ENCODE measurements at places on chromosomes 3 and 15. TPM values are rescaled to one million over a fixed set of nuclear protein-coding genes. Genes with fewer than 3 reads are reported as not detected.

Gene GOLGA6L4
- 0.84 TPM for total RNA-seq

Gene AADAC
- total RNA-seq: not detected

Gene TICRR
- 18.7 TPM for total RNA-seq

Gene DUOXA2
- not detected for total RNA-seq

Gene WDR73
- total RNA-seq: 21.6 TPM

Gene PRSS50
- total RNA-seq: not detected

Gene AHSG
- total RNA-seq: not detected

Gene FBLN2
- total RNA-seq: 0.55 TPM

Gene CCDC39
- total RNA-seq: not detected

Gene PIGZ
- total RNA-seq: 0.51 TPM

Gene MEX3B
- total RNA-seq: 0.51 TPM

Gene TGM4
- total RNA-seq: not detected

Gene EXD1
- total RNA-seq: not detected

Gene PTX3
- not detected for total RNA-seq

Gene SCN5A
- 0.72 TPM for total RNA-seq

Gene RETNLB
- total RNA-seq: not detected

Gene DRD3
- total RNA-seq: not detected

Gene MYL3
- total RNA-seq: not detected

Gene FSIP1
- total RNA-seq: 0.51 TPM

Gene HIGD2B
- 0.17 TPM for total RNA-seq

Gene CPN2
- total RNA-seq: not detected

Gene PTPRG
- not detected for total RNA-seq

Gene CHL1
- total RNA-seq: not detected

Gene FANCD2OS
- total RNA-seq: not detected

Gene GOLGA6L7
- total RNA-seq: not detected

Gene RBM6
- total RNA-seq: 68.4 TPM

Gene MAPKAPK3
- total RNA-seq: 170 TPM

Gene RGMA
- total RNA-seq: not detected

Gene GALNT15
- not detected for total RNA-seq

Gene BNC1
- total RNA-seq: not detected

Gene C3orf38
- 22.3 TPM for total RNA-seq

Gene C2CD4B
- total RNA-seq: not detected

Gene GOLGA6B
- total RNA-seq: not detected

All from activated CD8-positive, alpha-beta memory T cell treated with anti-CD3 and anti-CD28 coated beads for 36 hours (primary cell).